Cardiac atrium fibroblast (primary cell): ENCODE measurements at places on chromosomes 2 and 18. TPM values are rescaled to one million over a fixed set of nuclear protein-coding genes. Genes with fewer than 3 reads are reported as not detected.

Gene PDE1A
- total RNA-seq = 170 and 206 TPM in 2 replicates

Gene PKDCC
- 94.1 and 99.8 TPM in 2 replicates for total RNA-seq

Gene CNTNAP5
- not detected in 2 replicates for total RNA-seq

Gene CGREF1
- 11.6 and 28.2 TPM in 2 replicates for total RNA-seq

Gene STPG4
- total RNA-seq = not detected in 2 replicates

Gene BOD1L2
- total RNA-seq = not detected in 2 replicates

Gene KCNE4
- 10.7 and 19.1 TPM in 2 replicates for total RNA-seq

Gene LRRC30
- total RNA-seq = not detected in 2 replicates

Gene CTIF
- total RNA-seq = 47.1 and 60.8 TPM in 2 replicates

Gene IL36RN
- total RNA-seq = not detected in 2 replicates

Gene STARD6
- not detected in 2 replicates for total RNA-seq

Gene GREB1L
- 0.36 and 0.97 TPM in 2 replicates for total RNA-seq

Gene GAL3ST2
- not detected in 2 replicates for total RNA-seq

Gene NT5DC4
- total RNA-seq = not detected in 2 replicates

Gene POTEE
- not detected in 2 replicates for total RNA-seq

Gene UGT1A6
- not detected in 2 replicates for total RNA-seq

Gene SPIRE1
- total RNA-seq = 12.1 and 13.8 TPM in 2 replicates

Gene PAPOLG
- 10.2 and 10.5 TPM in 2 replicates for total RNA-seq

Gene MFSD6
- total RNA-seq = 0.90 and 4.4 TPM in 2 replicates

Gene CPSF3
- total RNA-seq = 24.6 and 24.9 TPM in 2 replicates

Gene KCNG2
- total RNA-seq = 2.3 and 9.7 TPM in 2 replicates

Gene CRYBA2
- total RNA-seq = not detected in 2 replicates

Gene PARD3B
- total RNA-seq = 3.1 and 3.4 TPM in 2 replicates

Gene CFAP221
- 0.16 TPM in 1 of 2 replicates, not detected in the other for total RNA-seq

Gene BMPR2
- 20.9 and 31.4 TPM in 2 replicates for total RNA-seq

Gene TSPYL6
- total RNA-seq = not detected in 2 replicates

Gene PROM2
- under 0.01 TPM in 1 of 2 replicates, not detected in the other for total RNA-seq

Gene HSBP1L1
- 4.7 and 19.1 TPM in 2 replicates for total RNA-seq

Gene RPRM
- total RNA-seq = not detected in 2 replicates

Gene L3MBTL4
- total RNA-seq = not detected in 2 replicates

Gene GPR39
- 0.65 and 0.90 TPM in 2 replicates for total RNA-seq

Gene PGAP1
- 2.5 and 4.2 TPM in 2 replicates for total RNA-seq

Gene ARHGAP28
- total RNA-seq = 1.1 and 1.6 TPM in 2 replicates

Gene TEX44
- total RNA-seq = not detected in 2 replicates

Gene TOGARAM2
- total RNA-seq = not detected in 2 replicates

Gene CNRIP1
- 16.8 and 24.1 TPM in 2 replicates for total RNA-seq

Gene SLC11A1
- under 0.01 TPM in 2 replicates for total RNA-seq

Gene BBS5
- total RNA-seq = 3.1 and 5.0 TPM in 2 replicates

Gene PUS10
- 5.7 and 24.6 TPM in 2 replicates for total RNA-seq

Gene MAP3K20
- total RNA-seq = 15.2 and 17.7 TPM in 2 replicates

Gene DARS1
- 80.5 and 83.6 TPM in 2 replicates for total RNA-seq

Gene CHPF
- 192 and 214 TPM in 2 replicates for total RNA-seq

Gene HMSD
- total RNA-seq = not detected in 2 replicates

Gene TM4SF20
- total RNA-seq = not detected in 2 replicates

Gene AQP12A
- not detected in 2 replicates for total RNA-seq

Gene DPP4
- total RNA-seq = 64.8 and 67.2 TPM in 2 replicates

Gene LOXHD1
- not detected in 2 replicates for total RNA-seq

Gene KLHL41
- 0.32 and 0.36 TPM in 2 replicates for total RNA-seq

Gene NFU1
- 30.3 TPM in 2 replicates for total RNA-seq

Gene ATP6V1C2
- not detected in 2 replicates for total RNA-seq

Gene IL36G
- total RNA-seq = not detected in 2 replicates

Gene CYP20A1
- total RNA-seq = 22.4 and 22.7 TPM in 2 replicates

Gene AQP12B
- total RNA-seq = not detected in 2 replicates
